Fibroblast of upper back skin (primary cell): ENCODE measurements at places on chromosomes 5 and 9.

DNA sequence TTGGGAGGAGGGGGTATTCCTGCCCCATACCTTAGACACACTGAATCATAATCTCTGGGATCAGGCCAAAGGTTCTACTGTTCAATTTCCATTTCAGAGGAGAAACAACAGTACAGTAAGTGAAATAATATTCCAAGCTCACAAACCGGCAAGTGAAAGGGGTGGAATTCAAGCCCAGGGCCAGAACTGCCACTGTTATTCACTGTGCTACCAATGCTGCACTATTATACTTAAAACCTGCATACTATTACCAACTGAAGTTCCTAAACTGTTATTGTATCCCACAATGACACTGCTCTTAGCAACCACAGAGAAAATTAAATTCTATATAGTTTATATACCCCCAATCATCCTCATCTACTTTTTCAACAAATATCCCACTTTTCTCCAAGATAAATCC, 24.6 kb downstream of the SSBP2 start:
- DNase-seq = peak; percentile 19

DNA sequence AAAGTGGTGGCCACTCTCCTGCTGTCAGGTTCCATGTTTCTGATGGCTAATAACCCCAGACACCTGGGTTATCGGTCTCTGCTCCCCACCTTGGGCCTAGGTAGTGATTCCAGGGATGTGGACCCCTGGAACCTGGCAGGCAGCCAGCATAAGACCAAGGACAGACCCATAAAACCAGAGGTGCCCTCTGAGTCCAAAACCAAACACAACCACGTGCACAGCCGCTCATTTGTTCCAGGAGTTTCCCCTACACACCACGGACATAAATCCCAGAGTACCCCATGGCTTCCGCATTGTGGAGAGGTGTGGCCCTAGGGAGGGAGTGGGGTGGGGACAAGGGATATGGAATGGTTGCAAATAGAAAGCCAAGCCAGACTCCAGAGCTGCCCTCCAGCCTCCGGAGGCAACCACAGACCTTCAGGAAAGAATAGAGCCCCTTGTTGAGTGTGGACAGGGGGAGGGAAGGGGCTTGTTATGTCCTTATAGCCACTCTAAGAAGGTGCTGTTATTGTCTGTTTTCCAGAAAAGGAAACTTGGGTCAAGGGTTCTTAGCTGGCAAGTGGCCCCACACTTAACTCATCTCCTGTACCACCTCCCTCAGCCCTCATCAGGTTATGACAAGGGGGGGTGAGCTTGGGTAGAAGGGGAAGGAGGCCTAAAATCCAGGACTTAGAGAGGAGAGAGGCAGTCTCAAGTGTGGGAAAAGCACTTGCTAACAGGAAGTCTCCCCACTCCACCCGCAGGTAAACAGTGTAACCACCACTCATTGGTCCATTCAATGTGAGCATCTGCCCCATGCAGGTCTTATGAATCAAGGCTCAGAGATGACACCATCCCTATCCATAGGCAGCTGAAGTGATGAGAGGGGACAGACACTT, 23.6 kb upstream of the CYSTM1 start:
- DNase-seq = no peak

DNA sequence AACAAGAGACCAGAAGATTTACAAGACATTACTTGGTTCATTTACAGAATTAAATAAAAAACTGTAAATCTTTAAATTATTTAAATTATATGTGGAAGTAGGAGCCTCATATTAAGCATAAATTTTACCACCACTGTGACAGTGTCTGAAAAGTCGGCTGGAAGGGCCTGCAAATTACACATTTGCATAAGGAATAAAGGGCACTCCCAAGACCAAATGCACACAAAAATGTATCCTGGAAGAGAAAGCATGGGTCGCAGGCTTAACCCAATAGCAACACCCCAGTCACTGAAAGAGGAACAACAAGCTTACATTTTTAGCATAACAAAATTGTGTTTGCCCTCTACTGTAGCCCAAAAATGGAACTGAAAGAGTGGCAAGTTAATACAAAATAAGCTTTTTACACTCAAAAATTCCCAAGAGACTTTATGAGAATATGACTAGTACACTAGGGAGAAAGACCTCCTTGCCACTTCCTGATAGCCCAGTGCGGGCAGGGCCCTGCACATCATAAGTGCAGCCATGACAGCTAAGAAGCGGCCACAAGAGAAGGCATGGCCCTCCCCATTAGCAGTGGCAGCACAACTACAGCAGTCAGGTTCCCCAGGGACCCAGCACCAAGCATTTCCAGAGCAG, 482.0 kb downstream of the DTWD2 start:
- no peak for DNase-seq

DNA sequence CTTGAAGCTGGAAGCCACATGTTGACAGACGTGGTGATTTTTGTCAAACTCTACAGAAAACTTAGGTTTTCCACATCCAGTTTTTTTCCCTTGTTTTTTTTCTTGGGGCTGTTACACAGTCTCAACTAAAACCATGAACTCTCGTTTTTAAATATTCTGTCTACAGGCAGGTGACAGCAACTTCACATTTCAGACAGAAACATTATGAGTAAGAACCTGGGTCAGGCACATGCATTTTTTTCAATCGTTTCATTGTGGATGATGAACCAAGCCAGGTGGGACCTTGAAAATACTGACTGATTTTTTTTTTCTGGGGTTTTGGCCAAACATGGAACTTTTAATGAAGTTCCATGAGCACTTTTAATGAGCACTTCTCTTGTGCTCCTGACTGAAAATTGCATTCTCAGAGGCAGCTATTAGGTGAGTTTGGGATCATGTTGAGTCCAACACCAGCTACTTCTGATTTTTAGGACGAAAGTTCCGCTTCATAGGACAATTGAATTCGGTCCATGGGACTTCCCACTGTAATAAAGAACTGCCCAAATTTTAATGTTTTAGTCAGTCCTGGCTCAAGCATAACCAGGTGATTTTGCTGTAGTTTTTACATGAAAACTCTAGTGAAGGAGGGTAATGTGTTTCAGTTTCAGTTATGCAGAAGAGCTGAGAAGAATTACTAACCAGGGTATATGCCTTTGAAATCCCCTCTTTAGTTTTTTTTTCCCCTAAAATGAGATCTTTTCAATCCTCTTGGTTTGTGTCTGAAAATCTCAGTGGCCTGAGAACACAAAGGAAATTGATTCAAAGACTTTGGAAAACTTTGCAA, 93.2 kb upstream of the ADAMTS16 start:
- DNase-seq = no peak

- no peak for DNase-seq
Observed at GRCh38 chr5:35016174-35017051, 31.3 kb downstream of the AGXT2 start.

DNA sequence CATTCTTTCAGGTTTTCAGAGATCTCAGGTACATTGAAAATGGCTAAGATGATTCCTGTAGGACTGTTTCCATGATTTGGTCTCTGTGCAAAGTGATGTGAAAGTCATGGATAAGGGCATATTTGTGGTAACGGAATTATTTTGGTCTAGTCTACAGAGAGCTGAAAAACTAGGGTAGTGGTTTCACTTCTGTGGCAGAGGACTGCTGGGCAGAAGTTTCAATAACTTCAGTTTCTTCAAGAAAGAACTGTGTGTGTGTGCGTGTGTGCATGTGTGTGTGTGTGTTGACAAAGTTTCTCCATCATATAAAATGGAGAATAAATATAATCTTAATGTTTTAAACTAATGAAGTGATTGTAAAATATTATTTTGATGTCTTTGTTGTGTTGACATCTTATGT, 4.3 kb downstream of the CNOT8 start:
- DNase-seq = no peak

- DNase-seq = no peak
Observed at GRCh38 chr9:19967888-19968459, 179.1 kb upstream of the SLC24A2 start.

DNA sequence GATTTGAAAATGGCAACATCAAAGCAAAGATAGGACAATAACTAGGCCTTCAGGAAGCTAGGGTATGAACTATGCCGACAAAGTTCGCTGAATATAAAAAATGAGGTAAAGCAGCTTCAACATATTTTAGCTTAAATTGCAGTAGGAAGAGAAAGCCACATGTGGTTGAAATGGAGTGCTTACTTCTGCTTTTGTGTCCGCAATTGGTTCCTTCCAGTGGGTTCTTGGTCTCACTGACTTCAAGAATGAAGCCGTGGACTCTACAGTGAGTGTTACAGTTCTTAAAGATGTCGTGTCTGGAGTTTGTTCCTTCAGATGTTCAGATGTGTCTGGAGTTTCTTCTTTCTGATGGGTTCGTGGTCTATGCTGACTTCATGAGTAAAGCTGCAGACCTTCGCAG, 95.2 kb downstream of the APTX start:
- no peak for DNase-seq

- no peak for DNase-seq
Observed at GRCh38 chr5:173507171-173507570, 109.3 kb downstream of the BOD1 start.

DNA sequence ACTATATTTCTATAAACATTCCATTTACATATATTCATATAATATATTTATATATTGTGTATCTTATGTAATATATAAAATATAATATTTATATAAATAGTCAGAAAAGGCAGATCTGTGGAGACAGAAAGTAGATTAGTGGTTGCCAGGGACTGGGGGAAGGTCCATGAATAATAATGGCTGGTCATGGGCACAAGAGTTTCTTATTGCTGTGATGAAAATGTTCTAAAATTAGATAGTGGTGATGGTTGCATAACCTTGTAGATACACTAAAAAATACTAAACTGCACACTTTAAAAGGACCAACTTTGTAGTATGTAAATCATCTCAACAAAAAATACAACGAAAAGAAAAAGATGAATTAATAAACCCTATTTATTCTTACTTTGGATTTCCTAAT, 47.3 kb downstream of the NUP155 start:
- no peak for DNase-seq

GRCh38 chr5:112346411-112347044, 72.5 kb downstream of the EPB41L4A start:
- no peak for DNase-seq

DNA sequence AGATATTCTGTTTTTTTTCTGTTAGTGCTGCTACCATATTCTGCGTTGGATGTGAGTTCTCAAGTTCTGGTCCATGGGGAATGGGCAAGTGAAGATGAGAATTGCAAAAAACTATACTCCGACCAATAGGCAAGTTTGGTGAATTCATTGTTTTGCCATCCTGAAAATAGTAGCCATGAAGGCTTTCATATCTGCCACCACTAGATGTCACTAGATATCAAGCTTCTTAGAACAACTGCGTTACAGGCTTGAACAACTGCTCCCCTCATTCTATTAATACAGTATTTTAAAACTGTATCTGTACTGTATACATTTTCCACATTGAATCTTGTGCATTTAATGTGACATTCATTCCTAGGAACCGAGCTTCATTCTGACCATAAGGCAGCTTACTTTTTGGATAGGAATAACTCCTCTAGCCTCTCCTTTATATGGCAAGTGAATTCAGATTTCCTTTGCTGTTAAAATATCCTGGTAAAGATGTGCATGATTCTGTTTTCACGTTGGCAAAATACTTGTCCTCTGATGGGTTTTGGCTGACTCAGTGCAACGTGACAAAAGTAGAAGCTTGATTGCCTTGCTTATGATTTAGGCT, 163.6 kb downstream of the SREK1 start:
- DNase-seq = peak; percentile 71

DNA sequence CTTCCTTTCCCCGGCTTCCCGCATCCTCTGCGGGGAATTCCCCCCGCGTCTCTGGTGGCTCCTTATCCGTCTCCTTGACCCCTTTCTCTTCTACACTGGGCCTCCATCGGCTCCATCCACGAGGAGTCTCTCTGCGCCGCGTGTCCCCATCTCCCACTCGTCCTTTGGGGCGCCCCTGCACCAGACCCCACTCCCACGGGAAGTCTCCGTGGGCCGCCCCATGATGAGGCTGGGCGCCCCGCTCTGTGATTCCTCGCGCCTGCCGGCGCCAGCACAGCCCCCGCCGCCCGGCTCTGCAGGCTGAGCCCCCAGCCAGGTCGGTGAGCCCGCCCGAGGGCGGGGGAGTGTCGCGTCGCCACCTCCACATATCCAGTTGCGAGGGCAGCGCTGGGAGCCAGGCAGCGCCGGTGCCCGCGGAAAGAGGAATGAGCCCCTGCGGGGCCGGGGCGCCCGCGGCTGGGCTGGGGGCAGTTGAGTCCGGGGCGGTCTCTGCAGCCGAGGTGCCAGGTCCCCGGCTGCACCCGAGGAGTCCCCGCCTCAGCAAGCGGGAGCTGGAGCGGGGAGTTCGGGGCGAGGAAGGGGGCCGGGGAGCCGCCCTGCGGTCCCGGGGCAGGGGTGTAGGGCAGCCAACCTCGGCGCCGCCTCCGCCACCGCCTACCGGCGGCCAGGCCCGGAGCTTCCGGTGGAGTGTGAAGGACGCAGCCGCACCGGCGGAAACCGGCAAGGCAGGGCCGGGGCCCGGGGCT, 2.1 kb upstream of the TRAF1 start:
- peak; percentile 49 for DNase-seq

- no peak for DNase-seq
Observed at GRCh38 chr9:36941441-36941840, 92.6 kb downstream of the PAX5 start.

DNA sequence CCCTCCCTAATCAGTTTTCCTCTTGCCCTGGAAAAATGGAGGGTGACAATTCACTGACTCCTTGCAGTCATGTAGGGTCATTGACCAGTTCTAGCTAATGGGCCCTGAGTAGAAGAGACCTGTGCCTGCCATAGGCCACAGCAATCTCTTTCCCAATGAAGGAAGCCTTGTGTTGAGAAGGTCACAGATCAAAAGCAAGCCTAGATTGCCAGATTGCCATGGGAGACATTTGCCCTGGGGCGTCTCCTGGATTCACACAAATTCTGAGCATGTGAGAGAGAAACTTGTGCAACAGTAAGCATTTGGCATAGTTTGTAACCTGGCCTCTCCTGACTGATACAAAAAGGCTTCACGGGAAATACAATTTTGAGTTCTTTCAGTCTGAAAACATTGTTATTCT, 148.0 kb downstream of the NUDT12 start:
- DNase-seq = no peak

DNA sequence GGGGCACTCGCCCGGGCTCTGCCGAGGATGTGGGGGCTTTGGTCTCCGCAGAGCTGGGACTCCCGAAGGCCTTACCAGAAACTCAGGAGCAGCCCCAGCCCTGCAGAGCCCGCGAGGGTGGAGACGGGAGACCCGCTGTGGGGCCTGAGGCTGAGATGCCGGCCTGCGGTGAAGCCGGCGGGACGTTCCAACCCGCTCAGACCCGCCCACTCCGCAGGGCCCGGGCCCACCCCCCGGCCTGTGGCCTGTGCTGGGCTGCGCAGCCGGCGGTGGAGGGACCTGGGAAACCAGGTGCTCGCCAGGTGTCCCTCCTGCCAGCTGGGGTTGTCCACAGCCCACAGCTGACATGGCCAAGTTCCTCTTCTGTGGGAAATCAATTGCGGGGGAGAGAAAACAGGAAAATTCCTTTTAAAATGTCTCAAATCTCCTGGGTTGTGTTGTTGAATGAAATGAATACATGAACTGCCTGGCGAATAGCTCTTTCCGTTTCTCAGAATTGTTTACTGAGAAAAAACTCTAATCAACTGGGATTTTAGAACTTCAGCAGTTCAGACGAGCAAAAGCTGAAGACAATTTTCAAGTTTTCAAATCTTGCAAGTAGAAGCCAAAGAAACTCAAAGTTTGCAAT, 49.0 kb upstream of the IRX4 start:
- DNase-seq = no peak

- DNase-seq = no peak
Observed at GRCh38 chr5:95610546-95610945, 9.3 kb upstream of the GPR150 start.
